Fibroblast of upper back skin (primary cell): ENCODE measurements at places on chromosomes 5 and 9.

DNA sequence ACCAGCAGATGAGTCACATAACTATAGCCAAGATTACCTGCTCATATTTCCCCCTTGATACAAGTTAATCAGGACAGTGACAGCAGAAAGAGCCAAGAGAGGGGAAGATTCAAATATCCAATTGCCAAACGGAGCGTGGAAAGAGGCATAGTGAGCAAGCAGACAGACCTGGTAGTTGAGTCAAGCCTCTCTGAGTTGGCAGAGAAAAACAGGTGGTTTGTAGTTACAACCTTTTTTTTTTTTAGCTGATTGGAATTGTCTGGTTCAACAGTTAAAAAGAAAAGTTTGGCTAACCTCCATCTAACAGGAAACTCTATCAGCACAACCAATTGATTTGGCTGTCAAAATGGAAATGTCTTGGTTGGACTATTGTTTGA is 272.1 kb downstream of the TLE1 start:
- DNase-seq = no peak

- DNase-seq = peak; percentile 48
Observed at GRCh38 chr5:37900692-37901091, 60.9 kb upstream of the GDNF start.

DNA sequence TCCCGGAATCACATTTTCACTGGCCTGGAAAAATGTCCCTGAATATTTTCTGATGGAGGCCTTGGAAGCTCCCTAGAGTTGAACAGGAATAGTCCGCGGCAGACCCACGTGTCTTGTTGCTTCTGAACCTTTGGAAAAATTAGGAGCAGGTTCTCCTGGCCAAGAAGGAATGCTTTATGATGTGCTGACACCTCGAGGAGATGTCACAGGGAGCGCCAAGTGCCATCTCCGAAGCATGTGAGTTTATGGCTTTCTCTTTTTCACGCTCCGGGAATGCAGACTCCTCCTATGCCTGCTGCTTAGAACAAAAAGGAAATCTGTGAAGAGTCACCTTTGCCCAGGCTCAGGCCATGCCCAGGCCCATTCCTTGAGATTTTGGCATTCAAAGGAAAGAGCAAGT is 84.6 kb downstream of the BOD1 start:
- no peak for DNase-seq

DNA sequence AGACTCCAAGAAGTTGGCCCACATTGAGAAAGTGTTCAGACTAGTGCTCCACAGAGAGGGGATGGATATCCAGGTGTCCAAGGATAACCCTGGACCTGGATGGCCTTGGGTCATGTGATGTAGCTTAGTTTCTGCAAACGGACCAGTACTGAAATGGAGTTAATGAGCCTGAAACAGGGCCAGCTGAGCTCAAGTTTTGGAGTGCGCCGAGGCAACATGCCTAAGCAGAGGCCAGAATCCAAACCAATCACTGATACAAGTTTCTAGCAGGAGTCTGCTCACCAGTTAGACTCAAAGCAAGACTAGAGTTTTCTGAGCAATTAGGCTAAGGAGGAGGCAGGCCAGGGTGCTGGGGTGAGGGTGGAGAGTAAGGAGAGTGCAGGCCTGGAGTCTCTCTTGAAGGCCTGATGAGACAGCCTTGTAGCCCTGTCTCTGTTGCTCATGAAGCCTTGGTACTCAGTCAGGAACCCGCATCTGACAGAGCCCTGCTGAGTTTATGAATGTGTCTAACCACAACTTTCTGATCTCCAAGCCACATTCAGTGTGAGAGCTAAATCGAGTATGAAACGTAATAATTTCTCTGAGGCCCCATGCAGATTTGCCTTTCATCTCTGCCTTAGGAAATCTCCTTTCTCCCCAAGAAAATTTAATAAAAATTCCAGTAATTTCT is 68.9 kb upstream of the EQTN start:
- DNase-seq = peak; percentile 75

DNA sequence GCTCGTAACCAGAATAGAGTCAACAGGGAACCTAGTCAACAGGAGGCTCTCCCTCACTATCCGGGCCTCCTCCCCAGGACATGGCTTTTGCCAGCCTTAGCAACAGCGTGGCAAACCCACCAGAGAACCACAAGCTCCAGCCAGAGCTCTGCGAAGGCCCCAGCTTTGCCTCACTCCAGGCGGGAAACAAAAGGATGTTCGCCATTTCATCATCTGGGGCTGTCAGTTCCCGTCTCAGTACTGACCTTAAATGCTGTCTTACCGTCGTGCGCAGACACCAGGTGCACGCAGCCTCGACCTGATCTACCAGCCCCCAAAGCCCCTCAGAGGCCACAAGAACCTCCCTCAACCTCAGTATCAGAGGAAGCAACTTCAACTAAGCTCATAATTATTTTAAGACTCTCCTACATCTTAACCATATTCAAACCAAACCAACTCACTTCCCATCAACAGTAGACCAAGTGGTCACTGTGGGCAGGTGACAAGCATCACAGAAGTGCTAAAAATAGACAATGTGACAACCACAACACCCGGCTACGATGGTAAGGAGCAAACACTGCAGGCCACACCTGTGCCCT is 71.4 kb downstream of the SEMA4D start:
- no peak for DNase-seq

DNA sequence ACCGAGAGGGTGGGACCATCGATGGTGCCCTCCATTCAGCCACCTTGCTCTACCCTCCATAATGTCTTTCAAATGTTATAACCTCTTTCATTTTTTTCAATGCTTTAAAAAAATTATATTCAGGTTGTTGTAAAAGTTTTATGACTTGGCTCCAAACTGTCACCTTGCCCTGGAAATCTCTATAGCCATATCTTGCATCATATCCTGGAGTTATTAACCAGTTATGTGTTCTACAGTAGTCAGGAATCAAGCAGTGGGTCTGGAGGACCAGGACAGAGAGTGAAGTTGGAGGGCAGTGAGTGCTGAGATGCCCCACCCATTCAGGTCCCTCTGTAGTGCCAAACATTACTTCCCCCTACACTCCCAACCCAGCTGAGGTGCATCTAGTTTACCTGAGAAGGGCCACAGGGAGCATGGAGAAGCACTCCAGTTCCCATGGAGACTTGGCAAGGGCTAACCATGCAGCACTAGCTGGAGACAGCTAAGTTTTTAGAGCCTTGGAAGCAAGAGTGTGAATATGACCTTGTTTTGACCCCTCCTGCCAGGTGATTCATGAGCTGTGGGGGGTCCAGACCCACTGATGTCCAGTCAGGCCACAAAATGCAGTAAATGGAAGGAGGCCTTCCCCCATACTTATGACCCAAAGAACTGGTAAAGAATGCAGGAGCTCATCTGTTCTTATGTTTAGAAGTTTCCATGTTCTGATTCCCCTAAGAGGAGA is 5.5 kb downstream of the IFNA8 start:
- no peak for DNase-seq

DNA sequence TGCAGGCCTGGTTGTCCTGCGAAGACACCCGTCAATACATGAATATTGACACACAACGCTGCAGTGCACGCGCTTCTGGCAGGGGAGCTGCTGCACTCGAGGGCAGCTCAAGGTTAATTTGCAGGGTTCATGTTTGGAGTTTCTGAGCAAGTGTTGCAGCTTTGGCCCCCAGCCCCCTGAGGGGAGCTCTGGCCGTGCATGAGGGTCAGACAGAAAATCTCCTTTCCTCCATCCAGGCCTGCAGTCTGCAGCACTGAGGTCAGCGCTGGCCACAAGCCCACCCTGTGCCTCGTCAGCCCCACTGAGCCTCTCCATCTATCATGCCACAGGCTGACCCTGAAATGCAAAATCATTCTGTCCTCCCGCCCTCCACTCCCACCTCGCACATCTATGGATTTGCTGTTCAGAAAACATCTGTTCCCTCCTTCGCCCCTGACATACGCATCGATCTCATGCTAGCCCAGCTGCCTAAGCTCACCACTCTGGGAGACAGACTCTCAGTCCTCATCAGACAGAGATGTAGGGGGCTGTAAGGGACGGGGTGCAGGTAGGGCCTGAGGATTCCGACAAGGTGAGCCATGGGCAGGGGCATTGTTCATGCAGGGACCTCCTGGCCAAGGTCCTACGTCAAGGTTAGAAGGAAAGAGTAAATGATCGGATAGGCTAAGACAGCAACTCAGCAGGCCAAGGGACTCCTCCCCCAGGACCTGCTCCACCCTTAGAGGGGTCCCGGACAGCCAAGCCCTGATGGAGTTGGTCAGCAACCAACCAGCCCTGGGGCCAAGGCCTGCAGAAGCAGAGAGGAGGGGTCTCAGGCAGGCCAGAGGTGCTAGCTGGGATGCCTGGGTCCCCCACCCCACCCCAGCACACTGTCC is 125.1 kb downstream of the KCNIP1 start:
- no peak for DNase-seq

DNA sequence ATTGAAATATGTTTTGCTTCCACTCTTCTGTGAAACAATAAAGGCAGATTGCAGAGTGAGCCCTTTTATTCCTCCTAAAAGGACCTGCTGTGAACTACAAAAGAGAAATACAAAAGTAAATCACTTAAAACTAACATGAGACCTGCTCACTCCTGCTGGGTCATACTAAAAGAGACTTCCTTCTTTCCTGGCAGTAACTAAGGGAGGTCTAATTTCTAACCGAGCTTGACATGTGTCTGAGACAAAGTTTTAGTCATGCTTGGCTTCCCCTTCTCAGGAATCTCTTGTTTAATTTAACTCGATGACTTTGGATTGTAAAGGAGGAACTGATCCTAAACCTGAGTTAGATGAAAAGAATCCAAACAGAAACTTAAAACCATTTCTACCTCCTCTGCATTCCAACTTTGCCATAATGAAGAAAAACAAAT is 86.4 kb upstream of the CDH6 start:
- peak; percentile 67 for DNase-seq

DNA sequence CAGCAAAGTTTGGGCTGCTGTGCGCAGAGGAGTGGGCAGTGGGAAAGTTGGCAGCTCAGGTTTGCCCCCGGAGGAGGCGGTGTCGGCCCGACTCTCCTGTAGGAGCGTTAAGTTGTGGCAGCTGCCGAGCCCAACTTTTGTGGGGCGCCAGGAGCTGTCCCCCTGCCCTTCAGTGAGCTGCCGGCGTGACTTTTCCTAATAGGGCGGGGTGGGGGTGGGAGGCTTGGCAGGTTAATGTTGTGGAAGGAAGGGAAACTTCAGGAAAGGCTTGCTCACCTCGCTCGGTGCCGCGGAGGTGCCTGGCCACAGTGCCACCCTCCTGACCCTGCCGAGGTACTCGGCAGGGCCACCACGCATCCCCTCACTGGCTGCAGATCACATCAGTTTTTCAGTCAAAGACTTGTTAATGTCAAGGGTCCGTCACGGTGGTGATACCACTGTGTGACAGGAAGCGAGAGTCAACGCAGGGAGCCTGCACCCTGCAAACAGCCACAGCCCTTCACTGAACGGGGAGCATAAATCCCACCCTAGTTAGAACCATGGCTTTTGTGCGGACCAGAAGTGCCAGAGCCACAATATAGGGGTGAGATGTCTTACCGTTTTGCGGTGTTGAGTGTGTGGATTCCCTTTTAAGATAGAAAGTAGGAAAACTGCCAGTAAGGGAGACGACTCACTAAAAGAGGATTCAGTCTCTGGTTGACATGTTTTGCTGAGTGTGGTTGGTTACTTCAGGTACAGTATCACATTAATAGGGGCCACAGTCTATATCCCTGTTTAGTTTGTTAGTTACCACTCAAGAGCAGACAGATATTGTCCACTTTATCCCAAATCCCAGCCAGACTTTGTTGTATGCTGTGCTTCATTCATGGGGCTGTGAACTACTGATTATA is 796 bp downstream of the LNPEP start:
- DNase-seq = no peak

DNA sequence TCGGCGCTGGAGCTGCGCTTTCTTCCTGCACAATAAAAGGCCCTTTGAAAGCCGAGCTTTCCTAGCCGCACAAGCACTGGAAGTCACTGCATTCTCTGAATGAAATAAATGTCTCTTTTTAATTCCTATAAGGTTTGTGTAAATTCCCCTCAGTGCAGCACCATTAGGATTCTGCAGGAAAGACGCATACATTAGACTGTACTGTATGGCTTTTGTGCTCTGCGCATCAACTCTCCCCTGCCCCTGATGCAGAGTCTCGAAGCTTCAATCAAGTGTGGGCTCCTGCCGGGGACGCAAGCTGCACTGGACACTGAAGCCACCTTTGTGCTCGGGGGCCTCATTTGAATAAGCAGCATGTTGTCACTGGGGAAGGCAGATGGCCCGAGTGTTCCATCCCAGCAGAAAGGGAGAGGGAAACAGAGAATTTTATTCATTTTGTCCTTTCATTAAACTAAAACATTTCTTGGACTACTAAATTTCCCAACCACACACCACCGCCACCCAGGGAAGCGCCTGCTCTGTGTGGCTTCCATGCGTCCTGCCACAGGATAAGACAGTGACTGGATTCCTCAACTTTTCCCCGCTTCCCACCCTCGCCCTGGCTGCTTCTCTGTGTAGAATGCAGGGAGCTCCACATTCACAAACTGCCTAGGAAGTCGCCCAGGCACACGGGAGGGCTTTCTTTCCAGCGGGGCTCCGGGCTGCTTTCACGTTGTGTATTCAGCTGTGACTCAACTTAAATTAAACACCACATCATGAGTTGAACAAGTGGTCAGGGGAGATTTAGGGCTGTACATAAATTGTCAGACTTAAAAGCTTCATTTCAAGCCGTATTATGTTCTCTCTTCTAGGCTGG is 635.4 kb downstream of the IRX1 start:
- DNase-seq = no peak

GRCh38 chr5:145429170-145429569 is 406.0 kb downstream of the PRELID2 start:
- DNase-seq = no peak

DNA sequence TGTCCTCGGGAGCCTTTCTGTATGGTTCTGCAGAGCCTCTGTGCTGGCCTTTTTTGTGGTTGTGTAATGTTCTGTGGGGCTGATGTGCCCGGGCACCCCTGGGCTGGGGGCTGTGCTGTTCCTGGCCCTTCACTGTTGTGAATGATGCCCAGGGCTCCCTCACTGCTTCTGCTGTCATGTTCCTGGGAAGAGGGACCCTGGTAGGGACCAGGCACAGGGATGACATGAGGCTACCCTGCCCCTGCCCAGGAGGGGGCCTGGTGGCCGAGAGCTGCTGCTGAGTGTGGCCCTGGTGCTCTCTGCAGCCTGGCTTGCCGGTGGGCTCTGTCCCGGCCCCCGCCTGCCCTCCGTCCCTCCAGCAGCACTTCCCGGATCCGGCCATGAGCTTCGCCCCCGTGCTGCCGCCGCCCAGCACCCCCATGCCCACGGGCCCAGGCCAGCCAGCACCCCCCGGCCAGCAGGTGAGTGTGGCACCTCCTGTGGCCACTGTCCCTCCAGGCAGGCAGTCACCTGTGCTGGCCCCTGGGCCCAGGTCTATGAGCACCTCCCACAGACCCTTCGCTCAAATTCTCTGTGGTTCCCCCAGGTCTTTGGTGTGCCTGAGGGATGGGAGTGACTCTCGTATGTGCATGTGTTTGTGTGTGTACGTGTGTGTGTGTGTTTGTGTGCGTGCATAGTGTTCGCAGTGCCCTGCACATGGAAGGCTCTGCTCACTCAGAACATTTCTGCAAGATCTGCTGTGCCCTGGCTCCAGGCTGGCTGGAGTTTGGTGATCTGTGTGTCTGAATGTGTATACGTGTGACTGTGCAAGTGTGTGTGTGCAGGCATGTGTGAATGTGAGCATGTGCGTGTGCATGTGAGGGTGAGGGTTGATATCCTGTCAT is 72.3 kb downstream of the WNK2 start:
- no peak for DNase-seq
